Thoracic aorta (tissue), 2 donors: ENCODE measurements at places on chromosomes 1 and 21.

- DNase-seq: no peak
Observed at GRCh38 chr1:33126411-33127000, 45.6 kb downstream of the AZIN2 start.

GRCh38 chr21:42038826-42039425, 28.8 kb upstream of the ZBTB21 start:
- no peak for DNase-seq

DNA sequence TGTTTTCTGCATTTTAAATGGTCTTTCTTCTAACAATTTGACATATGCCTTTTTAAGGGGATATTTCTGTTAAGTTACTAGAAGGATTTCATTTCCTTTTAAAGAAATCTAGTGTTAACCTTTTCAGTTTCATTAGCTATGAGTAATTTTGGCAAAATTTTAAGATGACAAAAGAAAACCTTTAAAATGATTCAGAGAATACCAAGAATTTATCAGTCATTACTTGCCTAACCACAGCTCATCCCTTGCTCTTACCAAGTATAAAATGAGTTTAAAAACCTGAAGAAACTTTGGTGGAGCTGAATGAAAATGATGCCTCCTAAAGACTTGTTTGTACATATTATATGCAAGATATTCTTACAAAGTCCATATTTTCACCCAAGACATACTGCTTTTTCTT, 101.7 kb downstream of the NEK7 start:
- no peak for DNase-seq

- DNase-seq: no peak
Observed at GRCh38 chr1:157279802-157280140, 141.6 kb upstream of the ETV3 start.

GRCh38 chr1:209787551-209787950, 3.2 kb upstream of the C1orf74 start:
- DNase-seq: no peak

DNA sequence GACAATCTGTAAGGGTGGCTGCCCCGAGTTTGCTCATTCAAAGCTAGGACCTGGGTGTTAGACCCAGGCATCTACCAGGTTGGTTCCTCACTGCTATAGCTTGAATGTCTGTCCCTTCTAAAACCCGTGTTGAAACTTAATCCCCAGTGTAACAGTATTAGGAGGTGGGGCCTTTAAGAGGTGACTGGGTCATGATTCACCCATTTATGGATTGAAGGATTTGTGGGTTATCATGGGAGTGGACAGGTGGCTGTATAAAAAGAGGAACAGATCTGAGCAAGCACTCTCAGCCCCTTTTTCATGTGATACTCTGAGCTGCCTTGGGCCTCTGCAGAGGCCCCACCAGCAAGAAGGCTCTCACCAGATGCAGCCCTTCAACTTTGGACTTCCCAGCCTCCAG, 29.4 kb downstream of the PSMG1 start:
- DNase-seq: no peak

- no peak for DNase-seq
Observed at GRCh38 chr1:112445596-112445995, 49.6 kb downstream of the CTTNBP2NL start.

GRCh38 chr1:108831225-108831624, 25.7 kb downstream of the AKNAD1 start:
- no peak for DNase-seq

DNA sequence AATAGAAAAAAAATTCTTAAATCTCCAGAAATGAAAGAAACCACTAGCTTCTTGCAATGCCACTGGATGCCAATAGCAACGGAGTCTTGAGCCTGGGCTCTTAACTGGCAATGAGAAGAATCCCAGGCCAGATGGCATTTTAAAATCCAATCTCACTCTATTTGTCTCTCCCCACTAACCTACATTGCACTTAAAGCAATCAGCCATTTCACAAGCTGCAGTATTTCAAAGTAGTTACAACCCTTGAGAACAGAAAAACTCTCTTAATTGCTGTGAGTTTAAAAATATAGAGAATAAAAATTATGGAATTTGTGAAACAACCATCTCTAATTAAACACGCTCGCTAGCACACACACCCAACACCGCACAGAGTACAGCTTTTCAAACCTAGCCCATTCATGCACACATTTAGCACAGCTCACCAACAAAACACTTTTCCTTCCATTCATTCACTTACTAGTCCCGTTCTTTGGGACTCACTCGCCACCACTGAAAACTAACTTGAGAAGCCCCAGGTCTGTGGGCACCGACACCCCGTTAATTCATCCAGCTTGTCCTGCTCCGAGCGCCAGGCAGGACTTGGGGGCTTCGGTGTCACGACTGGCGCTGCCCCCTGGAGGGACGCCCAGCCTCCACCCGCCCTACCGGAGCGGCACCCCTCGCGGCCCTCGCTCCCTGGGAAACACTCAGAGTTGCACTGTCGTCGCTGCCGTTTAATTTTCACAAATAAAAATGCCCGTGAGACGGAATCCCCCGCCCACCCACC, 1.0 kb downstream of the DDAH1 start:
- DNase-seq: no peak

GRCh38 chr1:66767626-66768025, 15.4 kb downstream of the DYNLT5 start:
- DNase-seq: no peak

GRCh38 chr21:42012344-42012743, 2.2 kb upstream of the ZBTB21 start:
- DNase-seq: no peak

- DNase-seq: no peak
Observed at GRCh38 chr1:169739980-169740379, 6.1 kb upstream of the SELE start.

DNA sequence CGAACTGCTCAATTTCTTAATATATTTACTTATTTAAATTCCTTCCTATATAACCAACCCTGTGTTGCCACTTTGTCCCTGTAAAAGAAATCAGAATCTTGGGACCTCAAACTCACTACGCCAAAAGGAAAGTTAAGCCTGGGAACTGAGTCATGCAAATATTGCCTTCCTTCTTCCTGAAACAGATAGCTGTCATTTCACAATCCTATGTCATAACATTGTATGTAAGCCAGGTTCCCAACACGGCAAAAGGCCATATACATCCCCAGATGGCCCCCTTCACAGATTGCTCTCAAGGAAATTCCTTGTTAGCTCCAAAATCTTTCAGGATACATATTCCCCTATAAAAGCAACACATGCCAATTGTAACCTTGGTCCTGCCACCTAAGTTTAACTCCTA, 39.7 kb downstream of the C21orf91 start:
- DNase-seq: no peak

GRCh38 chr1:121558514-121558913, 373.7 kb downstream of the SRGAP2C start:
- no peak for DNase-seq

GRCh38 chr21:36419996-36420395, 34.8 kb downstream of the CHAF1B start:
- peak; percentile 52 for DNase-seq

GRCh38 chr1:171257607-171258076, 9.3 kb downstream of the FMO1 start:
- no peak for DNase-seq

DNA sequence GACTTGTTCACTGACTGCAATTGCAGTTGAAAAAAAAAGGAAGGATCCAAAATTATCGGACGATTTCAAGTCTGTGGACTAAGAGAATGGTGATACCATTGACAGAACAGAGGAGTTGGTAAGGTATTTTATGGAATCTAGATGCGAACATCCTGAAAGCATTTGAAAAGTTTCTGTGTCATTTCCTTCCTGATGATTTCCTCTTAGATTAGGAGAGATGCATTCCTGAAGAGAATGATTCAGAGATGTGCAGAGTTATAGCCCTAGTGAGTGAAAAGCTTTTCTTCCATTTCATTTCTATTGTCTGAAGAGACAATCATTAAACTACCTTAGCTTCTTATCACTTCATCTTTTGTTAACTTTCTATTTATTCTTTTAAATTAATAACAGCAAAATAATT, 200.0 kb downstream of the KCNK2 start:
- DNase-seq: no peak

- DNase-seq: no peak
Observed at GRCh38 chr1:223338811-223339746, 24.9 kb downstream of the SUSD4 start.

- no peak for DNase-seq
Observed at GRCh38 chr1:101420406-101420805, 183.6 kb downstream of the S1PR1 start.

GRCh38 chr1:30373471-30374399, 349.6 kb downstream of the MATN1 start:
- DNase-seq: no peak

GRCh38 chr1:29599826-29600225, 363.5 kb downstream of the PTPRU start:
- DNase-seq: no peak

DNA sequence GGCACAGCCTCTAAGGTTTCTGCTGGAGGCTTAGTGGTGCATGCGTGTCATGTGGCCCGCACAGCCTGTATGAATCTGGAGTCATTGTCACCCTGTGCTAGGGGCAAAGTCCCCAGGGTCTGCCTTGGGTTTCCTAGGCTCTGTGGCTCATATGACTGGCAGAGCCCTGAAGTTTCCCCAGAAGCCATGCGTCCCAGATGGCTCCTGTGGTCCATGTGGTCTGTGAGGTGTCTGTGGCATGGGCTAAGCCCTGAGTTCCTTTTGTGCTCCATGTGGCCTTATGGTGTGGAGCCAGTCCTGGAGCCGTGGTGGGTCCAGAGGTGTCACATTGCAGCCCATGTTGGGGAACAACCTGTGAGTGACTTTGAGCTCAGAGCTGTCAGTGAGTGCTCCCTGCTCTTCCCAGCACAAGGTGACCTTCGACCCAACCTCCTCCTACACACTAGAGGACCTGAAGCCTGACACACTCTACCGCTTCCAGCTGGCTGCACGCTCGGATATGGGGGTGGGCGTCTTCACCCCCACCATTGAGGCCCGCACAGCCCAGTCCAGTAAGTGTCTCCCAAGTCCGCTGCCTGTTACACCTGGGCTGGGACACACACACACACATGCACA, 57.8 kb upstream of the KDM4A start:
- DNase-seq: no peak

GRCh38 chr1:244165701-244166100, 114.6 kb downstream of the ZBTB18 start:
- no peak for DNase-seq

GRCh38 chr1:83104558-83104957, 894.4 kb downstream of the TTLL7 start:
- no peak for DNase-seq

GRCh38 chr1:202227053-202227672, 33.6 kb downstream of the LGR6 start:
- no peak for DNase-seq

DNA sequence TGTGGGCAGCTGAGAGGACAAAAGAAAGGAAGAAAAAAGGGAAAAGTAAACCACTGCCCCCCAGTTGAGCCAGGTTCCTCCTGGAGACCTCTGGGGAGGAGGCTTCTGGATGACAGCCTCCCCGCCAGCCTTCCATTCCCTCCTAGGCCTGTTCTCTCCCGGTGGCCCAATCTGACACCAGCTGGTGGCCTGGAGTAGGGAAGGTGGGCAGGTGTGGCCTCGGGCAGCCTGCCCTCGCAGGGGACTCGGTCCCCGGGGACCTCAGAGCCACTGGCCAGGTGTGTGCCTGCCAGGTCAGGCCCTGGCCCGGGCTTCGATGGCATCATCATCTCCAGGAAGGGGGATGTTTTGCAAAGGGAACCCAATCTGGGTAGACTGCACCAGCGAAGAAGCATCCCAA, 159.0 kb downstream of the CASZ1 start:
- DNase-seq: no peak

DNA sequence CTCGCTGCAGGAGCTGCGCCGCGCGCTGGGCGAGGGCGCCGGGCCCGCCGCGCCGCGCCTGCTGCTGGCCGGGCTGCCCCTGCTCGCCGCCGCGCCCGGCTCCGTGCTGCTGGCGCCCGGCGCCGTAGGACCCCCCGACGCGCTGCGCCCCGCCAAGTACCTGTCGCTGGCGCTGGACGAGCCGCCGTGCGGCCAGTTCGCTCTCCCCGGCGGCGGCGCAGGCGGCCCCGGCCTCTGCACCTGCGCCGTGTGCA, 730 bp downstream of the OLIG1 start:
- DNase-seq: no peak

DNA sequence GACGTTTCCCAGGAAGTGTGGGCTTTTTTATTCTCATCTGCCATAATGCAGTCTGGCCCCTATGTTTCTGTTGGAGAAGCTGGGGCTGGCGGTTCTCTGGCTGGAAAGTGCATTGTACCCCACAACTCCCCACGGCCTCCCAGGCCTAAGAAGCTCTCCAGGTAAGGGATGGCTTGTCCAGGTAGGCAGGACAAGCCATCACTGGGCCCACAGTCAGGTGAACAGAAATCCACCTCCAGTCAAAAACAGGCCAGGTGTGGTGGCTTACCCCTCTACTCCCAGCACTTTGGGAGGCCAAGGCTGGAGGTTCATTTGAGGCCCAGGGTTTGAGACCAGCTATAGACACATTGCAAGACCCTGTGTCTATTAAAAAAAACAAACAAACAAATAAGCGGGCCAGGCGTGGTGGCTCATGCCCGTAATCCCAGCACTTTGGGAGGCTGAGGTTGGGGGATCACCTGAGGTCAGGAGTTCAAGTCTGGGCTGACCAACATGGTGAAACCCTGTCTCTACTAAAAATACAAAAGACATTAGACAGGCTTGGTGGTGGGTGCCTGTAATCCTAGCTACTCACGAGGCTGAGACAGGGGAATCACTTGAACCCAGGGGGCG, 3.1 kb upstream of the WNT9A start:
- no peak for DNase-seq

DNA sequence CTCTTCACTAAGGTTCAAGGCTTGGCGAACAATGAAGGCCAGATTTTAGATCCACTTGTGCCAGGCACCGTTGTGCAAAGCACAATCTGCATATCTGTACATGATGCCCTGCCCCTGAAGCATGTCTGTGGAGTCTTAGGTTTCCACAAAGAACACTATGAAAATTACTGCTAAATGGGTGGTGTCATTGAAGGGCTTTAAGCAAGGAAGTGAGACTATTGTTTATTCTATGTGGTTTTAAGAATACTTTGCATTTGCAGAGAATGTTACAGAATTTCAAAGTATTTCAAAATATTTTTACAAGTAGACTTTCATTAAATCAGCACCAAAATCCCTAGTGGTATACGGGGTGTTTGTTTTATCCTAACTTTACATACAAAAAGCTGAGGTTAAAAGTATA, 8.8 kb downstream of the TSEN15 start:
- no peak for DNase-seq

GRCh38 chr1:116679828-116680628, 12.5 kb upstream of the IGSF3 start:
- DNase-seq: no peak
